Tibial nerve (tissue), 4 donors: ENCODE measurements at places on chromosomes 16 and 17. TPM values are rescaled to one million over a fixed set of nuclear protein-coding genes. Genes with fewer than 3 reads are reported as not detected.

- DNase-seq = no peak
Observed at GRCh38 chr17:70658840-70659239, 489.5 kb downstream of the KCNJ2 start.

- no peak for DNase-seq
Observed at GRCh38 chr16:8864480-8865110, 4.2 kb downstream of the CARHSP1 start.

Gene RGS9
- 11.7 TPM for total RNA-seq

Gene KRTAP4-6
- not detected for total RNA-seq

DNA sequence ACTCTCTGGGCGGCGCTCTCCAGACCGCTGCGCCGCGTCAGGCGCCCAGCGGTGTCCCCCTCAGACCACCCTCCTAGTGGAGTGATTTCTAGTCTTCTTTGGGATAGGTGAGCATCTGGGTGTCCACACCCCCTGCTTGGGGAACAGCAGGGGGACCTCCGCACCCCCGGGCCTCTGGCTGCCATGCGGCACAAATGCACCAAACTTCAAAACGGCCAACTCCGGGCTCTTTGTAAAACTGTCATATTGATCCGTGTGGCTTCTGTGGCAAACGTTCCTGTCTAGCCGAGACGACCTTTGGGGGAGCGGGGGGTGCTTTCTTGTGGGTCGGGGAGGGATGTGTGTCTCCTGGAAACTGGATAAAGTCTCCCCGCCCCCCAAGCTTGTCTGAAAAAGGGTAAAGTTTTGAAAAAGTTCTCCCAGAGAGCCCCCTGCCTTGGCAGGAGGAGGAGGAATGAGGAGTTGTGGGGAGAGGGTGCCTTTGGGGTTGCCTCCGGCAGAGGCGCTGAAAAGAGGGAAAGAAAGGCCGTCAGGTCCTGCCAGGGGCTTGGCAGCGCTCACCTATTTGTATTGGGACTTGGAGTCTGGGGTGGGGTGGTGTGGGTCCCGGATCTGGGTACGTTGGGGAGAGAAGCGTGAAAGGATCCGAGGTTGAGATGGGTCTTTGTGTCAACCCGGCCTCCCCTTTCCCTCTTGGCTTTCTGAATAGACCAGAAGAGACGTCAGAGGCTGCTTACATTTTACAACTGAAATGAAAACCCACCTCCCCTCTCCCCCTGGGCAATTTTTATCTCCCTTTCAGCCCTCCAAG, 2.2 kb upstream of the CHD3 start:
- DNase-seq = no peak

Gene DNAI2
- not detected for total RNA-seq

GRCh38 chr16:68259007-68259825, 5.1 kb upstream of the SLC7A6 start:
- no peak for DNase-seq

DNA sequence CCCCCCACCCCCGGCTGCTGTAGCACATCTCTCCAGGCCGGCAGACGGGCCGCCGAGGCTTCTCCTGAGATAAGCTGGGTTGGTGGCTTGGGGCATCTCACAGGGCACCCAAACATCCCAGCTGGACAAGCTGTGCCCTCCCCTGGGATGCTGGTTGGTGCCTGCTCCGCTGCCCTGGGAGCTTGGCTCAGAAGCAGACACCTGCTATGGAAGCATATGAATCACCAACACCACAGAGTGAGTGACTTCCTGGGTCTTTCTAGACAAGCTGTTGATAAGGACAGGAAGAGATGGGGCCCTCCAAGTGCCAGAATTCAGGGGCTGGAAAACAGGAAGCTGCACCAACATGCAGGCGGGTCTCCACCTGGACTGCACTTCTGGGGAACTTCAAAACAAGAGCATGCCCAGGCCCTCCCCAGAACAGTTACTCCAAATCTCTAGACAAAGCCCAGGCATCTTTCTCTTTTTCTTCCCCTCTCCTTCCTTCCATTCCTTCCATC, 13.7 kb downstream of the C16orf95 start:
- no peak for DNase-seq

Gene PLXDC1
- total RNA-seq = 34.1 TPM

Gene NEK8
- 4.0 TPM for total RNA-seq

DNA sequence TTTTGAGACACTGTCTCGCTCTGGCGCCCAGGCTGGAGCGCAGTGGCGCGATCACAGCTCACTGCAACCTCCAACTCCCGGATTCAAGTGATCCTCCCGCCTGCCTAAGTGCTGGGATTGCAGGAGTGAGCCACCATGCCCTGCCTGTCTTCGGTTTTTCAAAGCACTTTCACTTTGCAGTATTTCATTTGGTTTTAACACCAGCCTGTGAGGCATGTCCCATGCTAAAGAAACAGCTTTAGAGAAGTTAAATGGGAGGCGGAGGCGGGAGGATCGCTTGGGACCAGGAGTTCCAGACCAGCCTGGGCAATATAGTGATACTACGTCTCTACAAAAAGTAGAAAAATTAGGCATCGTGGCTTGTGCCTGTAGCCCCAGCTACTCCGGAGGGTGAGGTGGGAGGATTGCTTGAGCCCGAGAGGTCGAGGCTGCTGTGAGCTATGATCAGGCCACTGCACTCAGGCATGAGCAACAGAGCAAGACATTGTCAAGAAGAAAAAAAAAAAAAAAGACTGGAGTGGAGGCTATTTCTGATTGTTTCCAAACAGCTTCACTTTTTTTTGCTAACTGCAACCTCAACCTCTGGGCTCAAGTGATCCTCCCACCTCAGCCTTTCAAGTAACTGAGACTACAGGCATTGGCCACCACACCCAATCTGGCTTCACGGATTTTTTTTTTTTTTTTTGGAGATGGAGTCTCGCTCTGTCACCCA, 1.3 kb downstream of the METTL23 start:
- DNase-seq = no peak

- no peak for DNase-seq
Observed at GRCh38 chr17:1562176-1562643, 382 bp downstream of the PITPNA start.

GRCh38 chr17:50110591-50111349, 15.6 kb downstream of the PDK2 start:
- DNase-seq = no peak

DNA sequence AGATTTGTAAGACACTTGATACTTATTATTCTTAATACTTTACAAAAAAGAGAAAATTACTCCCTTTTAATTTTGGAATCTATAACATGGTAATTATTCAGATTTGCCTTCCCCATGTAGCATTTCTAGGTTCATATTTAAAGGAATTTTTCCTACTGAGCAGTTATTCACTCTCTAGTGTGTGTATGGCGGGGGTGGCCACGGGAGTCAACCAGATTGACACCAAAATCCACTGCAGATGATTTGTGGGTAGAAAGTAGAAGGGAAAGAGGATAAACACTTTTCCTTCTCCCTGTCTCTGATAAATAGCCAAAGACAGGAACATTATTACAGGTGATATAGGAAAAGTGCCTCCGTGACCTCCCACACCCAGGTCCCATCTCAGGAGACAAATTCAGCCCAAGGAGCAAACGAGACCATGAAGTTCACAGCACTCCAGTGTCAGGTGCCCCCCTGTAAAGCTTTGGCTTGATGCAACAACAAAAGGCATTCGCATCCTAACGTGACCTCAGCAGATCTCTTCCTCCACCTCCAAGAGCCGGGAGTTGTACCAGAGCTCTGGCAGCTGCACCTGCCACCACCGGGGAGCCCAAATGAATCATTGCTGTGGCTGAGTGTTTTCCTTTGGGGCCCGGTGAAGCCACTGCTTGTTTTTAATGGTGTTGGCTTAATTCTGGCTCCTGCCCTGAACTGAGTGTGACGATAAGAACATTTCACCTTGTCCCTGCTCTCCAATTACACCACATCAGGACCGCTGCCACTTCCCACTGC, 92.7 kb upstream of the NOL11 start:
- no peak for DNase-seq

- DNase-seq = no peak
Observed at GRCh38 chr17:6098823-6099180, 28.6 kb downstream of the WSCD1 start.

GRCh38 chr16:47965439-47965838, 190.4 kb downstream of the ABCC12 start:
- DNase-seq = no peak

Gene TP53TG3
- total RNA-seq = not detected

DNA sequence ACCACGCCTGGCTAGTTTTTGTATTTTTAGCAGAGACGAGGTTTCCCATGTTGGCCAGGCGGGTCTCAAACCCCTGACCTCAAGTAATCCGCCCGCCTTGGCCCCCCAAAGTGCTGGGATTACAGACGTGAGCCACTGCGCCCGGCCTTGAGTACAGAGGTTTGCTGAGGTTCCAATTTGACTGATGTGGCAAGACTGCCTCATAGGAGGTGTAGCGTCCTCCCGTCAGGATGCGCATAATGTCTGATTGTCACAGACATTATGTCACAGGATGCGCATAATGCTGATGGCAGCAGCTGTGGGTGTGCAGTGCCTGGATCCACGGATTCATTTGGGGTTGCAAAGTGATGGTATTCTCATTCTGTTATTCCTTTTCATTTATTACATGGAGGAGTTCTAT, 45.2 kb downstream of the HAPSTR1 start:
- DNase-seq = no peak

DNA sequence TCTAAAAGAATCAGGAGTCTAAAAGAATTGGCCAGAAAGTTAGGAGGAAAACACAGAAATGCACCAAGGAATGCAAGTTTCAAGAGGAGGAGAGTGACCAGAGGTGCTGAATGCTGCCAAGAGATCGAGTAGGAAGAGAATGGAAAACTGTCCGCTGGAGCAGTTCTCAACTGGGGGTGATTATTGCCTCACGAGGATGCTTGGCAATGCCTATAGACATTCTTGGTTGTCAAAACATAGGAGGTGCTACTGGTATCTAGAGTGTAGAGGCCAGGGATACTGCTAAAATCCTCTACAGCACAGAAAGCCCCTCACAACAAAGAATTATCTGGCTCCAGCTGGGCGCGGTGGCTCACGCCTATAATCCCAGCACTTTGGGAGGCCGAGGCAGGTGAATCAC, 82.1 kb upstream of the NOL11 start:
- no peak for DNase-seq

Gene ZNF785
- 15.7 TPM for total RNA-seq

Gene GLIS2
- 11.1 TPM for total RNA-seq

GRCh38 chr16:75264999-75265910, 13.8 kb upstream of the BCAR1 start:
- no peak for DNase-seq

Gene ARHGAP23
- total RNA-seq = 64.2 TPM

DNA sequence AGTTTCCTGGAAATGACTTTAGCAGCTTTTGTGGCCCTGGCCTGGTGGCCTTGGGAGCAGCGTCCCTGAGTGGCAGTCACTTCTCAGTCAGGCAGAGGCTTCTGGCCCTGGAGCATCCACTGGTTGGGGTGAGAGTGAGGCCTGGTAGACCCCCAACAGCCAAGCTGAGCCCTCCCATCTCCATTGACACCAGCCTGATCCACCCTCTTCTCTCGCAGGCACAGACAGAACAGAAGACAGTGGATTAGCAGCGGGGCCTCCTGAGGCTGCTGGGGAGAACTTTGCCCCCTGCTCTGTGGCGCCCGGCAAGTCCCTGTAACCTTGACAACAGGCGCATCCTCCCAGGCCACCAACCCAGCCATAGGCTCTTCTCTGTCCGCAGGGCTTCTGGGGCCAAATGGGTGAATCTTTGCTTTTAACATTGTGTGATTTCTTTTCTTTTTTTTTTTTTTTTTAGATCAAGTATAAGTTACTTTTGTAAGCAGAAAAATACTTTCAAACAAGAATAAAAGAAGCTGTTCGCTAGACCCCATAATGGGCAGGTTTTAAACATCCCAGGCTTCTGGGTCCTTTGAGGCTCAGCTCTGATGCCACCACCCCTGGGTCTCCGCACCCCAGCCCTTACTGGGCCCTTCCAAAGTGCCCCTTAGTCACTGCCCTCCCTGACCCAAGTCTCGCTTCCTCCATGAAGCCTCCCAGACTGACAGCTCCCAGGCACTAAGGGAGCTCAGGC, 12.7 kb upstream of the FLYWCH1 start:
- DNase-seq = no peak

Gene CLCN7
- total RNA-seq = 136 TPM

GRCh38 chr17:73861543-73861942, 217.3 kb upstream of the SDK2 start:
- DNase-seq = no peak

- no peak for DNase-seq
Observed at GRCh38 chr16:56530872-56531271, 11.0 kb upstream of the BBS2 start.

GRCh38 chr17:63641692-63642448, 19.7 kb downstream of the MAP3K3 start:
- DNase-seq = peak; percentile 64

Gene TBC1D3B
- not detected for total RNA-seq

- no peak for DNase-seq
Observed at GRCh38 chr17:45376171-45377005, 56.3 kb downstream of the ARHGAP27 start.

DNA sequence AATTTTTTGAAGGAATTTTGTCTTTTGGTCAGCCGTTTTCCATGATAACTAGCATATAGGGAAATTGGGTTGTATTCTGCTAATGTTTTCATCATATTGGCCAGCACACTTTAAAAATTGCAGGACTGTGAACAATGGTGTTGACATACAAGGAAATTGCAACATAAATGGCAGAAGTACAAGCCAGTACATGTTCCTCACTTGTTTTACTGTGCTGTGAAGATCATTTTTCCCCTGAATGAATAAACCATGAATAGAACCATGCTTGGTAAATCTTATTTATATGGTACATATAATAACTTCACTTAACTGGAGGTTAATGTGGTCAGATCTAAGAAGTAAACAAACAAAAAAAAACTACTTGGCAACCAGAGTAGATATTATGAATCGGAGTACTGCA, 22.8 kb downstream of the OMG start:
- peak; percentile 24 for DNase-seq

GRCh38 chr17:61289408-61290385, 109.9 kb upstream of the TBX2 start:
- DNase-seq = no peak

DNA sequence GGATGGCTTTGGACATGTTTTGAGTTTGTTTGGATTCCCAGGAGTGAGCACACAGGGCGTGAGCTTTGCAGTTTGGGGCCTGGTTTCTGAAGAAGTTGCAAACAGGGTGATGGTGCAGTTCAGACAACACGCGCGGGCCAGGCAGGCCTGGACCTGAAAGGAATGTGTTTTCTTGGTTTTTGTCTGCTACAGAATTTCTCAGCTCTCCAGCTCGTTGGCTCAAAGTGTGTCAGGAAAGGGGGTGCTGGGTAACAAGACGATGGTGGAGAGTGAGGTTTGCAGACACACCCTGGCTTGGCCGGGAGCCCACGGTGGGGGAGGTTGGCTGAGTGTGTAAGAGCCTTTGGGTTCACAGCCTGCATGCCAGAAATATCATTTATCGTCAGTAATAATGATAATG, 82.3 kb downstream of the CMIP start:
- DNase-seq = no peak

GRCh38 chr17:12438813-12439586, 226.7 kb upstream of the MYOCD start:
- no peak for DNase-seq

DNA sequence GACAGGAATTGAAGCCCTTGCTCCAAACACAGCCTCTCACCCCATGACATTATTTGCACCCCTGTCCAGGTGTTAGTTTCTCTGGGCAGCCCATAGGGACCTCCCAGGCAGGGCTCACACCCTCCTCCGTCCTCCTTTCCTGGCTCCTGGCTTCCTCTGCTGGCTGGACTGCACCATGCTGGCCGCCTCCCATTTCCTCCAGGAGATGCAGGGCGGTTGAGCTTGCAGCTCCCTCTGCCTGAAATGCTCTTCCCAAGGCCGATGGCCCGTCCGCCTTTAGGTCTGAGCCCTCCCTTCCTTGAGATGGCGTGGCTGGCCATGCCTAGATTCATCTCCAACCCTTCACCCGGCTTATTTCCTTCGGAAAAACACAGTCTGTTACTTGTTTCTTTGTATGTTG, 334.8 kb downstream of the SNX29 start:
- DNase-seq = no peak

- no peak for DNase-seq
Observed at GRCh38 chr17:27158382-27158781, 135.5 kb upstream of the WSB1 start.
